T-helper 1 cell (primary cell): ENCODE measurements at places on chromosomes 3 and 15.

- no peak for DNase-seq
These were observed 108.8 kb downstream of the ARNT2 start for GRCh38 chr15:80512726-80513660.

- no peak for DNase-seq
These were observed 45.4 kb downstream of the COMMD2 start for GRCh38 chr3:149706905-149707304.

GRCh38 chr15:68528626-68529290 lies 50.0 kb upstream of the CORO2B start:
- DNase-seq: no peak

GRCh38 chr3:22861426-22861825 lies 341.7 kb upstream of the UBE2E2 start:
- no peak for DNase-seq

GRCh38 chr3:188749010-188749617 lies 422.7 kb upstream of the TPRG1 start:
- DNase-seq: peak; percentile 57

DNA sequence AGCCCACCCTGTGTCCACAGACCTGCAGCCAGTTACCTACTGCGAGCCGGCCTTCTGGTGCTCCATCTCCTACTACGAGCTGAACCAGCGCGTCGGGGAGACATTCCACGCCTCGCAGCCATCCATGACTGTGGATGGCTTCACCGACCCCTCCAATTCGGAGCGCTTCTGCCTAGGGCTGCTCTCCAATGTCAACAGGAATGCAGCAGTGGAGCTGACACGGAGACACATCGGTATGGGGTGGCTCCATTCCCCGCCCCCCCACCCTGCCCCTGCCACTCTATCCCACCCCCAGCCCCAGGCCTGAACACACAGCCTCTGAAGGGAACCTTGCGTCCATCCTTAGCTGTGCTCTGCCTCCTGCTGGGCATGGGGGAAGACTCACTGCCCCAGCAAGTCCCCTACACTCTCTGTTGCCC lies 73.2 kb downstream of the AAGAB start:
- DNase-seq: no peak

- DNase-seq: no peak
These were observed 63.9 kb downstream of the DAPK2 start for GRCh38 chr15:63982381-63982854.

GRCh38 chr3:13501056-13501455 lies 20.9 kb downstream of the HDAC11 start:
- no peak for DNase-seq

- no peak for DNase-seq
These were observed 3.8 kb upstream of the WNT7A start for GRCh38 chr3:13883681-13884080.

- DNase-seq: no peak
These were observed 137.3 kb downstream of the KCNMB2 start for GRCh38 chr3:178673529-178673928.

GRCh38 chr3:194736896-194737600 lies 51.4 kb downstream of the FAM43A start:
- no peak for DNase-seq

GRCh38 chr3:140863580-140864009 lies 78.0 kb upstream of the SLC25A36 start:
- no peak for DNase-seq

DNA sequence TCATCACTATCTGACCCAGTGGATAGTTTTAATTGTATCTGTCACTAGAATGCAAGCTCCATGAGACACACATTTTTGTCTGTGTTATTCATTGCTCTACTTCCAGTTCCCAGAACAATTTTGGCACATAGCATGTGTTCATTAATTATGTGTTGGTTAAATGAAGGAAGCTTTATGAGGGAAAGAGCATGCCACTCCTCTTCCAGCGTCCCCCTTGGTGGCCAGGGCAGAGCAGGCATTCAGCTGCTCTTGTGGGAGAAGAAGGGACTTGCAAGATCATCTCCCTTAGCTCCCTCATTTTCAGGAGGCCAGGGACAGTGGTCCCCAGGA lies 489 bp upstream of the GALNT15 start:
- no peak for DNase-seq

DNA sequence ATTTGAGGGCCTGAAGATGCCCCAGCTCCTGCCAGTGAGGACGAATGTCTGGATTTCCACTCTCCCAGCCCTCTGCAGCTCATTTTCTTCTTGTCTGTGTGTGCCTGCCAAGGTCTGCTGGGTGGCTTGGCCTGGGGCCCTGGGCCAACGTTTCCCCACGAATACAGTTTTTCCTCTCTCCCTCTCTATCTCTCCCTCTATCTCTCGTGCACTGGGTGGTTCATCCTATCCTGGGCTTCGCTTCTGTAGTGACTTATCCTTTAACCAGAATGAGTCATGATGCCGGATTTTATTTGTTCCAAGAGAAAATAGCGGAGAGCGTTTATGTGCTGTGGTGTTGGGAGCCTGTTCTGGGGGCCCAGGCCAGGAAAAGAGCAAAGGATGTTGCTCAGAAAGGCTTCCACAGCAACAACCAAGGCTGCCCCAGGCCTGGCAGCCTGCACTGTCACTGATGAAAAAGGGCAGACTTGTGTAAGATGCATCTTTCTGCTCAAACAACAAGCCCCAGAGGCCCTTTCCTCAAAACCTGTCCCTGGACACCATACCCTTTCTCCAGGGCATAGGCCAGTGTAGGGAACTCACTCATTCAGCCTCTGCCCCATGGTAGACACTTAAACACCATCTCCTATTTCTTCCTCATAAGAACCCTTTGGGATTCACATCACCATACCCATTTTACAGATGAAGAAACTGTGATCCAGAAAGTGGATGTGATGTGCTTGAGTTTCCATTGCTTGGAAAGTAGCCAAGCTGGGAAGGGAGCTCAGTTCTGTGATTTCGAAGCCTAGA lies 47.3 kb downstream of the ITGA11 start:
- no peak for DNase-seq
